ENCODE measurements at places on chromosomes 7 and 10.

- no peak for DNase-seq
Observed at GRCh38 chr10:71536332-71536731, 139.6 kb downstream of the CDH23 start.

DNA sequence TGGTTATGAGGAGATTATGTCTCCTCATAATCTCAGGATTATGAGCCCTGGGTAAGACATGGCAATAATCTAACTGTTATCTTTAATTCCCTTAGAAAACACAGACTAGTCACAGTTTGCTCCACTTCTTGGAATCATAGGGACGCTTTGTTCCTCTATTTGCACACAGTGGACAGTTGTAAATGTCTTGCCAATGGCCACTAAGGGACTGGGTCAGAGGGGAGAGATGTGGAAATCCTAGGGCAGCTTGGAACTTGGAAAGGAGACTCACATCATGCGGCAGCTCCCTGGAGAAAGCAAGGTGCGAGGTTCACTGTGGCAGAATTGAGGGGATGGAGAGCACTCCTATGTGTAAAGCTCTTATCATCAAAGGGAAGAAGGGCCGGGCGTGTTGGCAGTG is 266.1 kb downstream of the PRPF18 start:
- no peak for DNase-seq

- DNase-seq = no peak
Observed at GRCh38 chr10:5512331-5512730, 12.4 kb upstream of the CALML3 start.

- no peak for DNase-seq
Observed at GRCh38 chr7:91814189-91814588, 66.3 kb downstream of the MTERF1 start.

DNA sequence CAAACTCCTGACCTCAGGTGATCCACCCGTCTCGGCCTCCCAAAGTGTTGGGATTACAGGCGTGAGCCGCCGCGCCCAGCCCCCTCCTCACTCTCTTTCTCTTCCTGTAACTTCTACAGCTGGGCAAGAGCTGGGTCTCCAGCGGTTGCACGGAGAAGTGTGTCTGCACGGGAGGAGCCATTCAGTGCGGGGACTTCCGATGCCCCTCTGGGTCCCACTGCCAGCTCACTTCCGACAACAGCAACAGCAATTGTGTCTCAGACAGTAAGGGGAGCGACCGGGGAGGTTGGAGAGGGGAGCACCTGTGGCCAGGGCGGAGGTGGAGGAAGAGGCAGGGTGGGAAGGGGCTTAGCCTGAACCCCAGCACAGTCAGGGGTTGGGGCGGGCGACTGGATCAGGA is 41.4 kb downstream of the EPHB4 start:
- DNase-seq = no peak

GRCh38 chr10:22243321-22243720 is 25.5 kb upstream of the EBLN1 start:
- DNase-seq = no peak

- no peak for DNase-seq
Observed at GRCh38 chr7:40717242-40717641, 582.4 kb downstream of the SUGCT start.

GRCh38 chr10:78224602-78225001 is 190.9 kb downstream of the RPS24 start:
- DNase-seq = no peak

- no peak for DNase-seq
Observed at GRCh38 chr10:132063432-132063831, 2.3 kb upstream of the JAKMIP3 start.

All from CD4-positive, alpha-beta T cell treated with Interleukin-6 at 100 ng/mL for 8 hours (primary cell).